ENCODE measurements at places on chromosomes 13 and 19. TPM values are rescaled to one million over a fixed set of nuclear protein-coding genes. Genes with fewer than 3 reads are reported as not detected.
A peak's percentile ranks its signal among the peaks of the same experiment; 100 is the strongest.

The ZSCAN1 gene
- total RNA-seq = not detected

The CARM1 gene
- total RNA-seq = 40.2 TPM

DNA sequence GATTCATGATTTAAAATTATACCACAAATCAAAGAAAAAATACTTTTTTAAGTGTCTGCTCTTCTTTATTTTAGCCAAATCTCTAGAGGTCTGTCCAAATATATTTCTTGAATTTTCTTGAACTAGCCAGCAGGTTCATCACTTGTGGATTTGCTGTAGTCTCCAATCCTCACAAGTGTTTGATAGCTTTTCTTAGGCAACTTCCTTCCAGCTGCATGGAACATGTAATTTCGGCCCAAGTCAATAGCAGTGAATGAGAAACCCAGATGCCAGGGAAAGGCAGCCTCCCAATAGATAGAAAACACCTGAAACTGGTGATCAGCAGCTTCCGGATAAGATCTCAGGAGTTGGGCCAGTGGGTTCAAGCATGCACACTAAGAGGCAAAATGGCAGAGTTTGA is 15.6 kb upstream of the RNASEH2B start:
- H3K4me3 ChIP-seq = no peak overlapping the region
- peak overlapping the region; percentile 96 for H3K27ac ChIP-seq
- H3K4me1 ChIP-seq = peaks cover 47% of the 10 kb centered on the region

GRCh38 chr13:21119526-21119925 is 56.8 kb downstream of the SKA3 start:
- H3K27me3 ChIP-seq = no peaks in the 10 kb centered on the region
- H3K27ac ChIP-seq = no peak overlapping the region
- no peaks in the 10 kb centered on the region for H3K4me1 ChIP-seq
- no peak overlapping the region for H3K4me3 ChIP-seq
- DNase-seq = no peak

- no peaks in the 10 kb centered on the region for H3K4me1 ChIP-seq
- H3K27ac ChIP-seq = no peak overlapping the region
- no peaks in the 10 kb centered on the region for H3K36me3 ChIP-seq
- no peak overlapping the region for H3K4me3 ChIP-seq
- H3K27me3 ChIP-seq = no peaks in the 10 kb centered on the region
Measured at GRCh38 chr19:33404506-33405253, 31.2 kb downstream of the CEBPG start.

DNA sequence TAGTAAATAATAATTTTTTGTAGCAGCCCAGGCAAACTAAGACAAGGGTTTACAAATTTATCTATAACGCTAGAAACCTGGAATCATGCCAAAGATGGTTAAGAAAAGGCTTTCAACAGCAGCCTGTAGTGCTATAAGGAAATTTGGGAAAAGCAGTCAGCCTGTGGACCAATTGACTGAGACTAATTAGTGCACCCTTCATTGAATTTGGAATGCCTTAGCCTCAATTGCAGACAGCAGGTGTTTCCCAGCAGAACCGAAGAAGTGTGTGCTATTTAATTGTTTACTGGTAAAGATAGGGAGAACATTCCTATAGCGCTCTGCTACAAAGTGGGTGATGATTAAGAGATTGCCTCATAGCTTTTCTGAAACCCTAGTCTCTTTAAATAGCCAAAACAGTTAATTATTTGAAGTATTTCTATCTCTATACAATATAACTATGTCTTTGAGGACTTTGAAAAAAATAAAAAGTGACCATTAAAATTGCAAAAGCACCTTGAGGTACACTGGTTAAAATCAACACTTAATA is 1884.3 kb upstream of the PCDH20 start:
- no peak overlapping the region for H3K4me3 ChIP-seq
- H3K27ac ChIP-seq = no peak overlapping the region
- H3K36me3 ChIP-seq = no peaks in the 10 kb centered on the region
- no peaks in the 10 kb centered on the region for H3K4me1 ChIP-seq
- no peaks in the 10 kb centered on the region for H3K27me3 ChIP-seq

GRCh38 chr19:30225676-30226463 is 146.3 kb upstream of the ZNF536 start:
- H3K4me1 ChIP-seq = peaks cover 23% of the 10 kb centered on the region
- no peak overlapping the region for H3K27ac ChIP-seq
- H3K4me3 ChIP-seq = peak overlapping the region; percentile 38
- peaks cover 73% of the 10 kb centered on the region for H3K27me3 ChIP-seq

GRCh38 chr19:3942790-3943409 is 10.0 kb downstream of the NMRK2 start:
- no peaks in the 10 kb centered on the region for H3K36me3 ChIP-seq
- no peak overlapping the region for H3K4me3 ChIP-seq
- no peak for DNase-seq
- no peaks in the 10 kb centered on the region for H3K27me3 ChIP-seq
- peaks cover 5% of the 10 kb centered on the region for H3K4me1 ChIP-seq

GRCh38 chr13:42524487-42525034 is 49.4 kb upstream of the TNFSF11 start:
- H3K4me1 ChIP-seq = no peaks in the 10 kb centered on the region
- H3K4me3 ChIP-seq = no peak overlapping the region
- DNase-seq = no peak
- no peaks in the 10 kb centered on the region for H3K27me3 ChIP-seq

DNA sequence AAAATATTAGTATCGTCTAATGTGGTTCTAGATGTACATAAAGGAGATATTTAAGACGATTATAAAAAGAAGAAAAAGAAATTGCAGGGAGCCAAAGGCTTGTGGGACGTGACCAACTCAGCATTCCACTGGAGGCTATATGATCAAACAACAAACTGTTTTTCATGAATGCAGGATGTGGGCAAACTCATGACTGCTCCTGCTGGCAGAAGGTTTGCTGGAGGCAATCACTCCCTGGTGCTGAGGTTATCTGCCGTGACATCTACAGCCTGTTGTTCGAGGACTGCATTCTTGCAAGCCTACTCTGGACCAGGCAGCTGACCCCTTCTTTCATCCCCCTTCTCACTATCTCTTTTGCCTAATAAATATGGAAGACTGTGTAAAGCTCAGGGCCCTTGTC is 518.1 kb downstream of the UQCRFS1 start:
- H3K27ac ChIP-seq = no peak overlapping the region
- no peaks in the 10 kb centered on the region for H3K36me3 ChIP-seq
- no peaks in the 10 kb centered on the region for H3K27me3 ChIP-seq
- H3K4me3 ChIP-seq = no peak overlapping the region

- DNase-seq = no peak
- H3K4me1 ChIP-seq = no peaks in the 10 kb centered on the region
- no peaks in the 10 kb centered on the region for H3K36me3 ChIP-seq
- no peaks in the 10 kb centered on the region for H3K27me3 ChIP-seq
- no peak overlapping the region for H3K4me3 ChIP-seq
Measured at GRCh38 chr13:54841682-54842081, 1813.1 kb downstream of the OLFM4 start.

- no peak overlapping the region for H3K4me3 ChIP-seq
- DNase-seq = no peak
- H3K27me3 ChIP-seq = no peaks in the 10 kb centered on the region
- H3K36me3 ChIP-seq = peaks cover 7% of the 10 kb centered on the region
- H3K4me1 ChIP-seq = no peaks in the 10 kb centered on the region
- H3K27ac ChIP-seq = no peak overlapping the region
Measured at GRCh38 chr13:75620020-75620419, 16.1 kb upstream of the LMO7 start.
